Stimulated activated CD4-positive, alpha-beta T cell treated with anti-CD3 and anti-CD28 coated beads, TNF-alpha, amount 100 ng/mL, for 1 hour (primary cell): ENCODE measurements at places on chromosomes 12 and 14.

DNA sequence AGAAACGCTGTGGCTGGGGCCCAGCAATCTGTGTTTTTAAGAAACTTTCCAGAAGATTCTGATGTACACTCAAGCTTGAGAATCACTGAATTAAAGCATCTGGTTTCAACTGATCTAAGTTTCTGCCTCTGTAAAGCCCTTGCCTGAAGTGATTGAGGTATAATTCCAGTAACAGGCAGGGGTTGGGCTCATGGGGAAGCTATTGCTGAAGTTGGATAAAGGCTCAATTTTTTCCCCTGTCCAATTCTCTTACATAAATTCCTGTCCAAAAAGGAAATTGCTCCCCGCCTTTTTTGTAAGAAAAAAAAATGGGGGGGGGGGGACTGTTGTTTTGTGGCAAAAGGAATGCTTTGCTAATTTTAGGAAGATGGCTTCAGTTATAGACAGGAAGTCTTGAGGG is 337.4 kb downstream of the NUAK1 start:
- DNase-seq, result no peak

- DNase-seq, result no peak
Observed at GRCh38 chr12:102603021-102603420, 122.7 kb upstream of the IGF1 start.

DNA sequence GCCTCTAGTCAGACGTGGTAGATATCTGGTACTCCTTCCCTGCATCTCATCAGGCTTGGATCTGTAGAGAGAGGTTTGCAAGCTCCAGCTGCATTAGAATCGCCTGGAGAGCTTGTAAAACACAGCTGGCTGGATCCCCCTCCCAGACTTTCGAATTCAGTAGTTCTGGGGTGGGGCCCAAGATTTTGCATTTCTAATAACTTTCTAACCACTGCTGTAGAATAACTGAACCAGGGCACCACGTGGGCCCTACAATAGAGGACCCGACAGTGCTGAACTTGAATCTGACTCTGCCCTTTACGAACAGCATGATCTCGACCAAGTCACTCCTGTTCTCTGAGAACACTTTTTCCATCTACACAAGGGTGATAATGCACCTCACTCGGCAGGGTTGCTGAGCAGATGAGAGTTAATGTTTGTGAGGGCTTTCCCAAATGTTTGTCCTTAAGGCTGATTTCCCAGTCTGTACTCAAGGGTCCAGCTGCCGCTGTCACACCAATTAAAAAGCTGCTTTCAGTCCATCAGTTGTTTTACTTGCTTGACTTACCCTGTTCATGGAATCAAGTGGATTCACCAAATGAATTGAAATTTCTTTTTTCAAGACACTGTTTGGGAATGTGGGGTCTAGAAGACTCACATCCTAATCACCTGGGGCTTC is 86.6 kb upstream of the SLC24A4 start:
- no peak for DNase-seq

DNA sequence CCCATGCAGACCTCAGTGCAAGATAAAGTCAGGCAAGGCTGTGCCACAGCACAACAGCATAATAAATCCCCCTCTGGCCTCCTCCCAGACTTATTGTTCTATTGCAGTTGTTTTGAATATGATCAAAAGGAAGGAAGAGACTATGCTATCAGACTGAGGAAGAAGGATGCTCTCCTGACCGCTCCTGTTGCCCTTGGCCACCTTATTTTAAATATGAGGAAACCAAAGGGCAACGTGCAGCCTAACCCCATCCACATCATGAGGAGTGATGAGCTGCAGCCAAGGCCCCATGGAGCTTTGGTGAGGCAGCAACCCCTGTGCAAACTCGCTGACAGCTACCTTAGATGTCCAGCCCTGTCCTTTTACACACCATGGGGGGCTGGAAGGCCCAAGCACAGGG is 291.7 kb downstream of the ZFP36L1 start:
- DNase-seq, result no peak

- no peak for DNase-seq
Observed at GRCh38 chr12:116376354-116377193, 99.1 kb upstream of the MED13L start.

DNA sequence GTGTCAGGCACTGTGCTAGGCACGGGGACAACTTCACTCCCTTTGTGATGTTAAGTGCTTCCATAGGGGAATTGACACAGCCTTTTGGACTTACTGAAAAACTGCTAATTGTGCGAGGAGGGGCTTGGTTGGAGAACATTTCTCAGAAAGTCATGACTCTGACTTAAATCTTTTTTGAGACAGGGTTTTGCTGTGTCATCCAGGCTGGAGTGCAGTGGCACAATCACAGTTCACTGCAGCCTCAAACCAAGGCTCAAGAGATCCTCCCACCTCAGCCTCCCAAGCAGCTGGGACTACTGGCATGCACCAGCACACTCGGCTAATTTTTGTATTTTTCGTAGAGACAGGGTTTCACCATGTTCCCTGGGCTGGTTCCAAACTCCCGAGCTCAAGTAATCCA is 10.2 kb upstream of the LTBP2 start:
- no peak for DNase-seq

GRCh38 chr14:63573581-63573980 is 30.4 kb upstream of the PPP2R5E start:
- no peak for DNase-seq

DNA sequence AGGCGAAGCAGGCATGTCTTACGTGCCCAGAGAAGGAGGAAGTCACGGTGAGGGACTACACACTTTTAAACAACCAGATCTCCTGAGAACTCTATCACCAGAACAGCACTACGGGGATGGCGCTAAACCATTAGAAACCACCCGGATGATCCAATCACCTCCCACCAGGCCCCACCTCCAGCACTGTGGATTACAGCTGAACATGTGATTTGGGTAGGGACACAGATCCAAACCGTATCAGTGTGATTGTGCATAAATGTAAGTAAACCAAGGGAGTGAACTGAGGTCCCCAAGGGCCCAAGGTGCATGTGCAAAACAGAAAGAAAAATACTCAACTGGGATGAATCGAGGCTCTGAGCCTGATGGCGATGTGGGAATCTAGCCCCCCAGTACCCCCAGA is 134.2 kb downstream of the DICER1 start:
- DNase-seq, result no peak

DNA sequence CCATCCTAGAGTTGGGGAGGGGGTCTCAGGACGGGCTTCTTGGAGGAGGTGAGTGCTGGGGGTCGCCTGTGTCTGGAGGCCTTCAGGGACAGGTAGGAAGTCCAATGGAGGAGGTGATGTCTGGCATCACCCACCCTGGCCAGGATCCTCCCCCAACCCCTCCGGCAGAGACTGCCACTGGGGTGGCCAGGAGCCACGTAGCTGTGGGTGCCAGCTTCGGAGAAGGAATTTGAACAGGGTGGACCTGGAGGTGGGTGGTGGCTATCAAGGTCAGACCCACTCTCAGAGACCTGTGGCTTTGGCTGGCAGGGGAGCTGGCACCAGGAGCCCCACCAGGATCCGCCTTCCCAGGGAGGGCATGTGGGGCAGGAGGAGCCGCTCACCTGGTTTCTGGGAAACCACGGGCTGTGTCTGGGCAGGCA is 9.1 kb downstream of the CEP170B start:
- no peak for DNase-seq

DNA sequence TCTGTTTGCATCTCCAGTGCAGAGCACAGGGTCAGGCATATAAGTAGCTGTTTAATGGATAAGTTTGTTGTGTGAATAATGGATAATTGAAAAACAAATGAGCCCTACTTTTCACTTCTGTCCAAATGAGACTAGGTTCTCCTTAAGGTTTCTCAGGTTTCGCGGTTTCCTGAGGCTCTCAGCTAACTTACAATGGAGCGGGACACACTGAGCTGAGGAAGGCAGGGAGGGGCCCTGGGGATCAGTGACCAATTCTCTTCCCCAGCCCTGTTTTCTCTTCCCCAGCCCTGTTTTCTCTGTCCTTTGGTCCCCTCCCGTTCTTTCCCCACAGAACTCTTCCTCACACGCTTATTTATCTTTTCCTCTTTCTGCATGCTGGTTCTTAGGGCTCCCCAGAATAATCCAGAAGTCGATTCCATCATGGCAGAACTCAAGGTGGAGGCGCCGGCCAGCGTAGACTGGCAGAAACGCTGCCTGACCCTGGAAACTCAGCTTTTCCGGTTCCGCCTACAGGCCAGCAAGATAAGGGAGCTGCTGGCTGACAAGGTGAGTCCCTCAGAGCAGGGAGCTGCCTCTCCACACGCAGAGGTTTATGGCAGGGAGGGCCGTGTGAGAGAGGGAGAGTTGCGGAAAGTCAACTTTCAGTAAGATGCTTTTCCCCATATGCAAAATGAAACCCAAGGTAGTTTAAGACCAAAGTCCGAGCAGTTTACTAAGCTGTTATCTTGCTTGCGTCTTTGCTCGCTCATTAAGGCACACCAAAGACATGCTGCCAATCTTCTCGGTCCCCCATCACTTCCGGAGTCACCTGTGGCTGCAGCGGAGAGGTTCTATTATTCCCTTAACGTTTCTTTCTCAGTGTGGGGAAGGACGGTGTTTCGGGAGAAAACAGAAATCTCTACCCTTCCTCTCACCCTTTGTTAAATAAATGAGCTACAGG is 8.6 kb downstream of the PLEKHH1 start:
- DNase-seq, result no peak

DNA sequence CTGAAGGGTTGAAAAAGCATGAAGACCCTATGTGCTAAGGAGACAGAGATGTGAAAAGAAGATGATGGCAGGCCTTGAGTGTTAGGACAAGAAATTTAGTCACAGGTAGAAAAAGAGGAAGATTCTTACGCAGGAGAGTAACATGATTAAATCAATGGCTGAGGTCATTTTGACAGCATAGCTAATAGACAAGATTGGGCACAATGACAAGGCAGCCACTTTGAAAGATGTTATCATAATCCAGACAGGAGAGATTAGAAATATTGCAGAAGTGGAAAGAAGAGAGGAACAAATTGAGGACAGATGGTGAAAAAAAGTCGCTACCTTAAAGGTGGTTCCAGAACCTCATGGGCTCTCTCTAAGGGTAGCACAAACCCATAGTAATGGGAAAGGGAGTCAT is 228.8 kb upstream of the DDHD1 start:
- no peak for DNase-seq

GRCh38 chr12:57148469-57149244 is 1.2 kb upstream of the LRP1-AS start:
- no peak for DNase-seq

GRCh38 chr12:46267825-46268582 is 839 bp downstream of the SLC38A1 start:
- no peak for DNase-seq

DNA sequence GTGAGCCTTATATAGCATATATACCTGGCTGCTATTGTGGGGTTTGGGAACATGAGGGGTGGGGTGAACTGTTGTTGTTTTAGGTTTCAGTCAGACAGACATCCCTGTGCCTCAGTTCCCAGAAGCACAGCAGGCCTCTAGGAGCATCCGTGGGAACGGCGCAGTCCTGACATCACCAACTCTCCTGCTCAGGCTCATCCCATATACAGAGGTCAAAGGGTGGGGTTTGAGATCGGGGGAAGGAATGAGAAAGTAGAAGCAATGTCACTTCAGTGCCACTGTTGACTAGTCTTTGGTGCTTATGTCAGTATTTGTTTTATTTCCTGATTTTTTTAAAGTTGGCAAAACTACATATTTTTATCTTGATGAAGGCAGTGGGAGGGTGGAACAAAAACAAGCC is 43.1 kb upstream of the A2ML1 start:
- no peak for DNase-seq
